ENCODE measurements at places on chromosomes 11 and 22.

DNA sequence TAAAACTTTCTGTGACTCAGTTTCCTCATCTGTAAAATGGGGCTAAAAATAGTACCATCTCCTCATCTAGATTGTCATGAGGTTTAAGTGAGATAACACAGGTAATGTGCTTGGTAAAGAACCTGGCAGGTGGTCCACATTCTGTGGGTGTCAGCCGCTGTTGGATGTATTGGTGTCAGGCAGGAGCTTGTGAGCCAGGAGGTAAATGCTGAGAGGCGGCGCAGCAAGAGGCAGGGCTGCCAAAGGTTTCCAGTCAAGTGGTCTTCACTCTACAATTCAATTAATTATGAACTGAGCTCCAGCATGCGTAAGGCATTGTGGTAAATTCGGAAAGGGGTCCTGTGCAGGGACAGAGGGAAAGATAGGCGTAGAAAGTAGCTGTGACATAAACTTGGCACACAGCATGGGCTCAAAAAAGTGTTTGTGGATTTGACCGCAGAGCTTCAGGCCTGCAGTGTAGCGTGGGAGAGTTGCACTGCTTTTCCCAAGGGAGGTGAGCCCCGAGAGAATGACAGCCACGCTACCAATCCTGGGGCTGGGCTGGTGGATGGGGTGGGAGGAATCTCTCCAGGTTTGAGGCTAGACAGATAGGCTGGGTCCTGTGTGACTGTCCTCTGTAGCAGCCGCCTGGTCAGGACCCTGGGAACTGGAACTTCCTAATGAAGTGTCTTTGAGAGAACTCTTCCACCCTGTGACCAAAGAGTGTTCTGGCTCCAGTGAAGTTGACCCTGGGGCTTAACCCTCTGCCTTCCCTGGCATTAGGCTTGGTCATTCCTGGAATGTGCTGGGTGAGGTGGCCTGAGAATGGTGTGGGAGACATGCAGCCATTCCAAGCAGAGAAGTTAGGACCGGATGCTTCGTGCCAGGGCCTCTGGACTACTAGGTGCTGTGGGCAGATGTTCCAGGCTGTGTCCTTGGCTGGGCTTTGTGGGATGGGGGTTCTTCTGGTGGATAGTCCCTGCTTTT is 122.4 kb downstream of the FEZ1 start:
- no peak for DNase-seq

GRCh38 chr11:114606003-114606801 is 10.6 kb upstream of the NXPE4 start:
- no peak for DNase-seq

- no peak for DNase-seq
Observed at GRCh38 chr11:129259931-129260348, 67.8 kb upstream of the ARHGAP32 start.

DNA sequence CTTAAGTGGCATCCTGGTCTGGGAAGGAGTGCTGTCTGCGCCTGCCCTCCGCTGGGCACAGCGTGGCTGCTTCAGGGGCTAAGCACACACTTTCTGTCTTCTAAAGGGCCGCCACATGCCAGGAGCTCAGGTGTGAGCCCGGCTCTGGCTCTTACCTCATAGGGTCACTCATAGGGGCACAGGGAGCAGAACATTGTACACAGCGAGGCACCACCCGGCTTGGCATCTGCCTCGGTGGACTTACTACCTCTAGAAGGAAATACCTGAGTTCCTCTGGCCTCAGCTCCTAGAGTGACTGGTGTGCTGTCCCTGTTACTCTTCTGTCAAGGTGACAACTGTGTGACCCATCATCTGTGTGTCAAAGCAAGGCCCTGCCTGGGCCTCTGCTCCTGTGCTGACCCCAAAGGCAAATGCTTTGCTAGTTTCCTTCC is 13.4 kb downstream of the NEAT1 start:
- no peak for DNase-seq

DNA sequence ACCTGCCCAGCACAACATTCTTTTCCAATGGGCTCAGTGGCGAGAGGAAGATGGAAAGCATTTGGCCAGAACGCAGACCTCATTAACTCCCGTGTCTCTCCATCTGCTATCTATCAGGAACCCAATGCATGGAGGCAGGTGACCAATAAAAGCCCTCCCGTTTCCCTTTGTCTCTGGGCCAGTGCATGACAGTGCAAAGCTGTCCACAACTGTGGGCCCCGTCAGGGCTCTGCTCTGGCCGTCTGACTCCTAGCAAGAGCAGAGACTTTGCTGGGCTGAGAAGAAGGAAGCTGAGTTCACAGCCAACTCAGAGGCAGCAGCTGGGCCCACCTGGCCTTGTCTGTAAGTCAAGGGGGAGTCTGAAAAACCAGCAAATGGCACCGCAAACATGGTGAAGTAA is 177.8 kb downstream of the TENM4 start:
- no peak for DNase-seq

GRCh38 chr22:35746248-35746647 is 28.6 kb downstream of the APOL5 start:
- DNase-seq, result no peak

GRCh38 chr22:38946771-38947170 is 10.6 kb upstream of the APOBEC3A start:
- DNase-seq, result no peak

GRCh38 chr11:16767957-16768356 is 29.5 kb downstream of the C11orf58 start:
- no peak for DNase-seq

- DNase-seq, result no peak
Observed at GRCh38 chr22:41826430-41827383, 6.2 kb upstream of the SREBF2 start.

DNA sequence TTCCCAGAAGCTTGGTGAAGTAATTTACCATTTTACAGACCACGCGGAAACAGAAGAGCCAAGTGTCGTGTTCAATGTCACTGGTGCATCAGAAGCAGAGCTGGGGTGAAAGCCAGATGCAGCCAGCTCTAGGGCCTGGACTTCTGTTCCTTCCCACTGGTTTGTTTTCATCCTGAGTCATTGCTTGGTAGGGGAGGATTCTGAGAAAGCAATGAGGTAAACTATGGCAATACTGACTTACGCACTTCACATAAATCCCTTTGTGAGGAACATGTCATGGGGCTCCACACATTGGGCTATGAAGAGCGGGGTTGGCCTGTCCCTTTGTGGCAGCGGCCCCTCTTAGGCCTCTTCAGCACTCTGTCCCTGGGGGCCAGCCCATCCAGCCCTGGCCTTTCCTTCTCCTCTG is 52.4 kb upstream of the RBFOX2 start:
- DNase-seq, result no peak

GRCh38 chr11:64341429-64341828 is 1.4 kb downstream of the CCDC88B start:
- DNase-seq, result no peak

DNA sequence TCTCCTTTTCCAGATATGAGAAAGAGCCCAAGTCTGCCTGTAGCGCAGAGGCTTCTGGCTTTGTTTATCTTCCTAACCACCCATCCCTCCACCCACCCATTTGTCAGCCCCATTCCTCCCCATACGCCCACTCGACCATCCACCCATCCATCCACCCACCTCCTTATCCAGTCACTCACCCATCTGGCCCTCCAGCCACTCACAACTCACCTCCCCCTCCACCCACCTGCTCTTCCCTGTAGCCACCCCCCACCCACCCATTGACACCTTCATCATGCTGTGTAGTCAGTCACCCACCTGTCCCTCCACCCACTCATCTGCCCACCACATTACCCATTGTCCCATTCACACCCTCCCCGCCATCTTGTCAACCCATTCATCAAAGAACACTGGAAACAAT is 5.5 kb downstream of the CST6 start:
- DNase-seq, result no peak

DNA sequence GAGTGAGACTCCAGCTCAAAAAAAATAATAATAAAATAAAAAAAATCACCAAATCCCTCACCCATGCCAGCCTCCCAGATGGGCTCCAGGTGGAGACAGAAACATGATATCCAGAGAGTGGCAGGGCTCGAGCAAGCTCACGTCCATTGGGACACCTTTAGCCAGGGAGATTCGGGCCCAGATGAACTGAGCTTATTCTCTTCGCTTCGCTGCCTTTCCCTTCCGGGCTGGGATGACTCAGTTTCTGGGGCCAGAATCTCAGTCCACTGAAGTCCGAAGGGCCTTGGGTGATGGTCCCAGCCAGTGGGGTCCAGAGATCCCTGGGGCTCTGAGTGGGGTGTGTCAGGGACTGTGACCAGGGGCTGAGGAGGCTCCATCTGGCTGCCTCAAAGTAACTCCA is 23.0 kb upstream of the MYEOV start:
- DNase-seq, result no peak

DNA sequence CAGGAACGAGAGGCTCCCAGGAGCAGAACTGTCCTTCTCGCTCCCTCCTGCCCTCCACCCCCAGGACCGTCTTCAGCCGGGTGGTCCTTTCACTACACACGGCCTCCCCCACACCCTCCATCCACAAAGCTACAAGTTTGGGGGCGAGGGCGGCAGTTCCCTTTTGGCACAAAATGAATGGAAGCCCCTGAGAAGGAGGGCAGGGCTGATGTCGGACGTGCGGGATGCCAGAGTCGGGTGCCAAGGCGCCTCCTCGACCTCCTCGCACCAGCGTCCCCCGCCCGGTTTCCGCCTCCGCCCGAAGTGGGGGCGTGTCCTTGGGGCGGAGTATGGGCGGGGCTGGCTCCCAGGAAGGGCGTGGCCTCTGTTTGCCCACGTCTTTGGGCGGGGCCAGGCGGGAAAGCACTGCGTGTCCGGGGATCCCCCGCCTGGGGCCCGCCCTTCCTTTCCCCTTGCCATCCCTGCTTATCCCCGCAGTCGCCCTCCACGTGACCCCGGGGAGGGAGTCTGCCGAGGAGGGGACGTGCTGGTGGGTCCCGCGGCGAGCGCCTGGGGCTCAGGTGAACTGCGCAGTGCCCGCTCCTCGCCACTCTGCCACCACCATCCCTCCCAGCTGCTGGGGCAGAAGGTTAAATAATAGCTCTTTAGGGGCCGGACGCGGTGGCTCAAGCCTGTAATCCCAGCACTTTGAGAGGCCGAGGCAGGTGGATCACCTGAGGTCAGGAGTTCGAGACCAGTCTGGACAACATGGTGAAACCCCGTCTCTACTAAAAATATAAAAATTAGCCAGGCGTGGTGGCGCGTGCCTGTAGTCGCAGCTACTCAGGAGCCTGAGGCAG is 937 bp upstream of the EFEMP2 start:
- peak; percentile 97 for DNase-seq

GRCh38 chr11:33936725-33937604 is 45.1 kb upstream of the LMO2 start:
- no peak for DNase-seq

DNA sequence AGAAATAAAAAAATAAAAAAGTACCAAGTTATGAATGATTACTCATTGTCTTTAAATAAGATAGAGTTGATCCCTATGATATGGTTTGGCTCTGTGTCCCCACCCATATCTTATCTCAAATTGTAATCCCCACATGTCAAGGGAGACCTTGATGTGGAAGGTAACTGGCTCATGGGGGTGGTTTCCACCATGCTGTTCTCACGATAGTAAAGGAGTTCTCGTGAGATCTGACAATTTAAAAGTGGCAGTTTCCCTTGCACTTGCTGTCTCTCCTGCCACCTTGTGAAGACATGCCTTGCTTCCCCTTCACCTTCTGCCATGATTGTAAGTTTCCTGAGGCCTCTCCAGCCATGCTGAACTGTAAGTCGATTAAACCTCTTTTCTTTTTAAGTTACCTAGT is 18.8 kb downstream of the QSER1 start:
- no peak for DNase-seq

DNA sequence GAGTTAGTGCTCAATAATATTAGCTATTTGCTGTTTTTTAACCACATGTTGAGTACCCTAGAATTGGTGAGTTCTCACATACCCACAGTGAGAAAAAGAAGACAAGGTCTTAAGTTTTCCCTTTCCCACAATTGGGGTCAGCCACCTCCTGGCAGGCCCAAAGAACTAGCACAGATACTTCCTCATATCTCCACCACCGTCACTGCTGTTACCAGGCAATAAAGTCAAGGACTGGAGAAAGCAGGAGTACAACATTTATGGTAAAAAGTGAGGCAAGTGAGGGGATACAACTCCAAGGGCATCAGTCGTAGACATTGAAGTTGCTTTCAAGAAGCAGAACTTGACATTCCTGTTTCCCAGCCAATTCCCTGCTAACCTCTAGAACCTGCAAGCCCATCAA is 19.6 kb downstream of the ELP4 start:
- DNase-seq, result no peak

DNA sequence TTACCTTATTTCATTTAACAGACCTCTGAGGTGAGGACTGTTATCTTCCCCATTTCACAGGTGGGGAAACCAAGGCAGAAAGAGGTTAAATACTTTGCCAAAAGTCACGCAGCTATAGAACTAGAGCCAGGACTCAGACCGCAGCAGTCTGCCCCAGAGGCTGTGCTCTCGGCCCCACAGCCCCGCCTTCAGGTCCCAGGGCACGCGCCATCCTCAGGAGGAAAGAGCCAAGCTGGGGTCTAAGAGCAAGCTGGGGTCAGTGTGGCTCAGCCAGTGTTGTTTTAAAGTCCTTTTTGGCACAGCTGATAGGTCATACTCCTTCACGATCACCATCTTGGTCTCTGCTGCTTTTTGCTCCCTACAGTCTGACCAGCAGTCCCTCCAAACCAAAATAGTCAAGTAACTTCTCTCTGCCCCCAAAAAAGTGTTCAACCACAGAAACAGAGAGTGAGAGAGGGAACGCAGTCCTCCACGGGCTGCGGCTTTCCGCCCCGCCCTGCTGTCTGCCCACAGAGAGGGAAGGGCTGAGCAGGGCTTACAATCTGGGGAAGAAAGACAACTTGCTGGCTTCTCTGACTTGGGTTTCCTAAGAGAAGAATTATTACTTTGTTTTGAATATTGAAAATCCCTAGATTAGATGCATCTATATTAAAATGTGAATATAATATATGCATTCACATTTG is 137.2 kb upstream of the OPCML start:
- DNase-seq, result no peak

DNA sequence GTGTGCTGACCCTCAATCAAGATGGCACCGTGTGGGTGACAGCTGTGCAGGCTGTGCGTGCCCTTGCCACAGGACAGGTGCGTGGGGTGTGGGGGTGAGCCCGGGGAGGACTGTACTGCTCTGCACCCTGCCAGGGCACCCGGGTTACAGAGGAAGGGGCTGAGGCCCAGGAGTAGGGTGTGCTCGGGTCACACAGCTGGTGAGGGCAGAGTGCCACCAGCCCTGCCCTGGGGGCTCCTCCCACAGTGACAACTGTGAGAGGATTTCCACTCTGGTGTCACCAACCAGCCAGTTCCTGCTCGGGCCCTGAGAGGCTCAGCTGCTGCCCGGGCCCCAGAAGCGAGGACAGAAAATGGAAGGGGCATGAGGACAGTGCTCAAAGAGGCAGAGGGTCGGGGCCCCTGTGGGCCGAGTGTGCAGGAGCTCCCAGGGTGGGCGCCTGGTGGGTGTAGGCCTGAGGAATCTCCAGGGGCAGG is 20.5 kb downstream of the TRMU start:
- no peak for DNase-seq

GRCh38 chr11:78694152-78694551 is 119.5 kb upstream of the NARS2 start:
- DNase-seq, result no peak
